HS-5 (cell line): ENCODE measurements at places on chromosomes 16 and 17.

DNA sequence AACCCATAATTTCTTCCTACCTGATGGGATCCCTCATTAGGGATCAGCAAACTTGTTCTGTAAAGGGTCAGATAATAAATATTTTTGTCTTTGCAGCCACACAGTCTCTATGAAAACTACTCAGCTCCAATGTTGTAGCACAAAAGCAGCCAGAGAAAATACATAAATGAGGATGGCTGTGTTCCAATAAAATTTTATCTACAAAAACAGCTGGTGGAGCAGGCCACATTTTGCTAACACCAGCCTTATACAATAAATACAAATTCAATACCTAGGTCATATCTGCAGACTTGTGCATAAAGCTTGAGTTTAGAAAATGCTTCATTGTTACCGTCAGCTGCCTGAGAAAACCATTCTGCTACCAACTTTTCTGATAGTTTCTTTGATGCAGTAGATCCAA, 38.4 kb upstream of the INTS2 start:
- no peak for DNase-seq

GRCh38 chr17:78129351-78130089, 965 bp upstream of the TMC6 start:
- DNase-seq = no peak

DNA sequence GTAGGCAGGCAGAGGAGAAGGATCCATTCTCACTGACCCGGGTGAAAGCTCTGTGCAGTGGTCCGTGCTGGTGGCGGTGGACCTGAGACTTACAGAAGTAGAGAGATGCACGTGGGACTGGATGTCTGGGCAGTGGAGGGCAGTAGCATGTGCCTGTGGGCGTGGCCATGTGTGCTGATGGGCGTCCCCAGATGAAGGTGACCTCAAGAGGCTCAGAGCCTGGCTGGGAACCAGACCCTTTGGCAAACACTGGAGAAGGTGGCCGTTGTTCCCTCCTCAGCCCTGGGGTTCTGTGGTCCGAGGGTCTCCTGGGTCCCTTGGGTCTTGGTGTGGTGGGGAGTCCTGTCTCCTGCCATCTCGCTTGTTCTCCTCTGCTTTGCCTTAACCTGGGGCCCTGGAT, 15.6 kb downstream of the WSCD1 start:
- DNase-seq = no peak

- DNase-seq = no peak
Measured at GRCh38 chr16:23055481-23055880, 93.8 kb downstream of the USP31 start.

- no peak for DNase-seq
Measured at GRCh38 chr16:28139530-28139929, 72.2 kb downstream of the XPO6 start.

DNA sequence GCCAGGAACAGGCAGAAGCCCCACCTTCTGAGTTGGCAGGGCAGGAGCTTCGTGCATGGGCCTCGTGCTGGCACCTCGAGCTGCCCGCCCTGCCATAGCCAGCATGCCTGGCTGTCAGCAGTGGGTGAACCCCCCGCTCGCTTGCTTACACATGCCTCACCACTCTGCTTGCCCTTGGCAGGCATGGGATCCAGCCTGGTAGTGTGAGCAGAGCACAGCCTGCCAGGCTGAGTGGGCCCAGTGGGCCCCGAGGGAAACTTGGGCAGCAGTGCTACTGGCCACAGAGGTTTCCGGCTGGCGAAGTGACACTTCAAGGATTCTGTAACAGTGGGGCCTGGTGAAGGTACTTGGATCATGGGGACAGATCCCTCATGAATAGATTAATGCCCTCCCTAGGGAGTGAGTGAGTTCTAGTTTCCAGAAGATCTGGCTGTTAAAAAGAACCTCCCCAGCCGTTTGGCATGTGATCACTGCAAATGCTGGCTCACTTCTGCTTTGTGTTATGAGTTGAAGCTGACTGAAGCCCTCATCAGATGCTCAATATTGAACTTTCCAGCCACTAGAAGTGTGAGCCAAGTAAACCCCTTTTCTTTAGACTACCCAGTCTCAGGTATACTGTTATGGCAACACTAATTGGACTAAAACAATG, 114.7 kb downstream of the BCAS3 start:
- DNase-seq = no peak

GRCh38 chr17:80827646-80828643, 163.7 kb upstream of the CHMP6 start:
- DNase-seq = no peak

GRCh38 chr16:85506635-85506911, 106.5 kb upstream of the GSE1 start:
- no peak for DNase-seq

DNA sequence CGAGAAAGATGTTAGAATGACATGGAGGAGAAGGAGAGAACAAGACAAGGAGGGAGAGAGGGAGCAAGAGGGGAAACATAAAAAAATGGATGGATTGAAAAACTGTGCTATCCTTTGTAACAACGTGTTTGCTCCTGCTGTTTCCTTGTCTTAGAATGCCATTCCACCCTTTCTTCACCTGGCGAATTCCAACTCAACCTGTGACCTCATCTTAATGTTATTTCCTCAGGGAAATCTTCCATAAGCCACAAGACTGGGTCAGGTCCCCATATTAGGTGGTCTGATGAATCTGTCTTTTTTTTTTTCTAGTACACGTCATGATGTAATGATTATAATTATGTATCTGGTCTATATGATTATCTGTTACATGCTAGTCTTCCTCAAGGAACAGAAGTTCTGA, 195.0 kb upstream of the MAF start:
- no peak for DNase-seq

DNA sequence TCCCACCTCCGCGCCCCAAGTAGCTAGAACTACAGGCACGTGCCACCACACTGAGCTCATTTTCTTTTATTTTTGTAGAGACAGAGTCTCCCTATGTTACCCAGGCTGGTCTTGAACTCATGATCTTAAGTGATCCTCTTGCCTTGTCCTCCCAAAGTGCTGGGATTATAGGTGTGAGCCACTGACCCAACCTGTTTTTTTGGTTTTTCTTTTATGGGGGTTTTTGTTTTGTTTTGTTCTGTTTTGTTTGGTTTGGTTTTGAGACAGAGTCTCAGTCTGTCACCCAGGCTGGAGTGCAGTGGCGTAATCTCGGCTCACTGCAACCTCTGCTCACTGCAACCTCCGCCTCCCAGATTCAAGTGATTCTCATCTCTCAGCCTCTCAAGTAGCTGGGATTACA, 16.4 kb downstream of the GID4 start:
- no peak for DNase-seq

- DNase-seq = no peak
Measured at GRCh38 chr16:79081297-79082066, 519.1 kb downstream of the MAF start.

DNA sequence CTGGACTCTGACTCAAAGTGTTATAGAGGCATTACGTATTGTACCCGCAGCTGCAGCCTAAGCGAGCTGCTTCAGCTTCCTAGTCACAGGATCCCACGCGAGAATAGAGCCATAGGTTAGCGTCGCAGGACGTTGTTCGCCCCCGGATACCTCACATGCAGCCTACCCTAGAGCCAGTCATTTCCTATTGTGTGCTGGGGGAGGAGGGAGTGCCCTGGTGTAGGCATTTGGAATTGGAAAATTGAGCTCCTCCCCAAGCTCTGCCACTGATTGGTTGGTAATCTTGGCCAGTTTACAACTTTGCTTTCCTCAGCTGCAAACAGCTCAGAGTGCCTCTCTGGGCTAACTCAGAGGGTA, 530 bp downstream of the NAA60 start:
- DNase-seq = peak; percentile 26

GRCh38 chr17:78416791-78417530, 38.5 kb downstream of the PGS1 start:
- no peak for DNase-seq

DNA sequence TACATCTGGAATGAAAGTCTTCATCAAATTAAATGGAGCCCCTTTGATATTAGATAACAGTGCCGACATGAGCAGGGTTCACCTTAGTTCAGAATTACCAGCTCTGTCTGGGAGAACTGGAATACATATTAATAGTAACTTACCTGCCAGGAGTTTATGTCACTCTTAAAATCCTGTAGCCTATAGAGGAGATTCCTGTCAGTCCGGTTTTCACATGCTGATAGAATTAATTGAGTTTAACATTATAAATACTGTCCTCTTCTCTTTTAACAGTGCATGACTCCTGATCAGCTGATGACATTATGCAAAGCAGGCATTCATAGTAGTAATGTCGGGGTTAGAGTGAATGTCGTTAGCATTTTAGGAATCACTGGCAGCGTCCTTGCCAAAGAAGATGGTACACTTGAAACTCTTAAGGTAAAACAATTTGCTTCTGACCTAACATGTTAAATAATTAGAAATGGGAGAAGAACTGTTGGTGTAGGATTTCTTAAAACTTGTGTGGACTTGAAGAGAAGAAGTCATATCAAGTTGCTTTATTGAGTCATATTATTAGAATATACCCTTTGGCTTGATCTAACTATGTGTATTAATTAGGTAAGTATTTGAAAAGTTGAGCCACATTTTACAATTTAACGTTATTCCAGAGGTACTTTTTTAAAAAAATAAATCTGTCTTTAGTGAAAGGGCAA, 34.3 kb downstream of the HEATR3 start:
- no peak for DNase-seq

DNA sequence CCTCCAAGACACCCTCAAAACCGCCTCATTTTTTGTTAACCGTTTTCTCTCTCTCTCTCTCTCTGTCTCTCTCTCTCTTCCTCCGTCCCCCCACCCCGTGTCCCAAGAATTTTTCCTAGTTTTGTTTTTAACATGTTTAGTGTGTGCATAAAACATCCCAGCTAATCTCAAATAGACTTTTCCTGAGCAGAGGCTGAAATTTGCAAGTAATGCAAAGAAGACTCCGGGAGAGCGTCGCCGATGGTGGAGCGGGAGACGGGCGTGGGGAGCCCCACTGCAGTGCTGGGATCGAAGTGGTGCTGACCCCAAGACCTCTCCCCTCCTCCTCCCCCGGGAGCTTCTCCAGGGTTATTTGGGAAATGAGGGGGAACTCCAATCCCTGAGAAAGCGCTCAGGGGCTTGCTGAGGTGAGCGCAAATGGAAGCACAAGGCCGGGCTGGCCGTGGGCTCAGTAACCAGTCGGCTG, 4.7 kb upstream of the DLX4 start:
- no peak for DNase-seq

GRCh38 chr17:48547808-48548522, 3.1 kb upstream of the HOXB2 start:
- DNase-seq = no peak

DNA sequence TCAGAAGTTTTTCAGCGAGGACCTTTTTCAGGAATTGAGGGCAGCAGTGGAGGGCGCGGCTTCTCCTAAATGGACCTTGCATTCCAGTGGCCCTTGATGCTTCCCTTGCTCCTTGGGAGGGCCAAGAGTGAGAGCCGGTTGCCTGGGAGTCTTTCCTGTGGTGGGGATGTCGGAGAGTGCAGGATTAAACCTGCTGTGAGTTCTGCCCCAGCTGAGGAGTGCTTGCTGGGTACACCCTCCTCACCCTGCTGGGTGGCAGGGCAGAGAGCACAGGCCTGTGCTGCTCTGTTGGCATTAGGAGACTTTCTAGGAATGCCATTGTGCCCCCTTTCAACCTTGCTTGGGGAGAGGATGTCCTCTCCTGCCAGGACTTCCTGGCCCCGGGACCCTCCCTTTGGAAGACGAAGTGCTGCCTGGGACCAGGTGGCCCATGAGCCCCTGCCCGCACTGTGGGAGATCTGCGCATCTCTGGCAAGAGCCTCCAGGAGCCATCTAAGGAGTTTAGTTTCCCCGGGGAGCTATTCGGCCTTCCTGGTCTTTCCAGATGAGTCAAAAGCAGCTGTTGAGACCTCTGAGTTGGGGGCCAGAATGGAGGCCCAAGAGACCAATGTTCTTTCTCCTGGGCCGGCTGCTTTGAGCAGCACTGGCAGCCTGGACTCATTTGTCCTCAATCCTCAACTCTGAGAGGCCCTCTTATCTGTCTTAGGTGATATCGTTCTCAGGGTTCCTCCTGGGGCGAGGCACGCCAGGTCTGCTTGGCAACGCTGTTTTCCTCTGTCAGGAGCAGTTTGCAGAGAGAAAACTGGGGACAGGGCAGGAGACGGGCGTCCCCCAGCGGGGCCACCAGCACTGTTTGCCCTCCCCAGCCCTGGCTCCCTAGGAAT, 5.6 kb downstream of the LLGL2 start:
- DNase-seq = no peak

DNA sequence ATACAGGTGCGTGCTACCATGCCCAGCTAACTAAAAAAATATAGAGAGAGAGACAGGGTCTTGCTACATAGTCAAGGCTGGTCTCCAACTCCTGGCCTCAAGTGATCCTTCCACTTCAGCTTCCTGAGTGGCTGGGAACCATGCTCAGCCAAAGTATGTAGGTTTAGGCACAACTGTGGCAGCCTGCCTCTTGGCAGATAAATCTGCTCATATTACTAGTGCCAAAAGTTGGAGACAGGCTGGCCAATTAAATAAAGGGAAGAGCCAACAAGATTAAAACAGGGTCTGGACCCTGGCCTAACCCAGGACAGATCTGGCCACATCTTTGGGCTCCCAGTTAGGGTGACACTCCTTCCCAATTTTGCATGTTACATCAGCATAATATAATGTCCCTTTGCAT, 151.7 kb downstream of the CBLN1 start:
- DNase-seq = no peak

- DNase-seq = no peak
Measured at GRCh38 chr16:75379339-75379738, 54.0 kb downstream of the CFDP1 start.

DNA sequence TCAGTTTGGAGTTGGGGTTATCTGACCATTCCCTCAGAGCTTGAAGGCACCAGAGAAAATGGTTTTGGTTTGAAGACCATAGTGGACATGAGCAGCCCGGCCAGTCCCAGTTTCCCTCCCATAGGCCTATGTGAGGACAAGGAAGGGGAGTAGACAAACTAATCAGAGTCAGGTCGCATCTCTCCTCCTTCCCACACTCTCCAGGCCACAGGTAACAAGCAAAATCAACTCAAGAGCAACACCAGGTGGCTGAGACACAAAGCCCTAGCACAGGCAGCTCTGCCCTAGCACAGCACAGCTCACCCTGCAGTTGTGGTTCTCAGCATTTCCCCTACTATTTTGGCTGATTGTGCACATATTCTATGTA, 7.2 kb downstream of the SUPT4H1 start:
- DNase-seq = no peak

DNA sequence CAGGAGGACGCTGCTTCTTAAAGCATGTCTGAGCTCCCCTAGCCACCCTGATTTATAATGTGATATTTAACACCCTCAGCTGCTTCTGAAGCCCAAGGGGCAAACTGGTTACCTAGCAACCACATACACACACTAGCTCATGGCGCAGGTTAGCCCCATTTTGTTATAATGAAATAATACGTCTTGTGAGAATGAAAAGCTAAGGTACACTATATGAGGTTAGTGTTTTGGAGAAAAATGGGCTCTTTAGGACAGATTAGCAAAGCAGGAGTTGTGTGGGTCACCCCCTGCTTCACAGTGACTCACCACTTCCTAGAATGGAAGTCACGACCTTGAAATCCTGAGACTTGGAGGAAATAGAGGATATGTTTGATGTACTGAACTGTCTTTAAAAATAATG, 404.8 kb upstream of the HSBP1 start:
- no peak for DNase-seq

DNA sequence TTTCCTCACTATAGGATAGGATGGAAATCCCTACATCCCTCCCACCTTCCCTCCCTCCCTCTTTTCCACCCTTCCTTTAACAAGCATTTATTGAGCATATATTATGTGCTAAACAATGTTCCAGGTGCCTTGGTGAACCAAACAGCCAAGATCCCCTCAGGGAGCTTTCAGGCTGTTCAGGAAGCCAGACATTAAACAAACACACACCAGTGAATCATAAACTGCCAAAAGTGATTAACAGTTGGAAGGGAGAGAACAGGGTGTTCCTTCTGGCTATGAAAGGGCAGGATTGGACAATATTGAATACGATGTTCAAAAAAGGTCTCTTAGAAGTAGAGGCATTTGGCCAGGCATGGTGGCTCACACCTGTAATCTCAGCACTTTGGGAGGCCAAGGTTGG, 22.8 kb upstream of the CNEP1R1 start:
- DNase-seq = no peak
